ENCODE measurements at places on chromosomes 11 and 22. TPM values are rescaled to one million over a fixed set of nuclear protein-coding genes. Genes with fewer than 3 reads are reported as not detected.

The PHF21B gene
- polyA plus RNA-seq, result 2.9 TPM

The JAML gene
- 2.7 TPM for polyA plus RNA-seq

The TNNT3 gene
- 6.6 TPM for polyA plus RNA-seq

The C11orf65 gene
- polyA plus RNA-seq, result 0.11 TPM

The FAU gene
- 530 TPM for polyA plus RNA-seq

The ABCC8 gene
- polyA plus RNA-seq, result 917 TPM

The MOV10L1 gene
- 0.80 TPM for polyA plus RNA-seq

The CD3G gene
- polyA plus RNA-seq, result 0.04 TPM

The FADS3 gene
- 42.7 TPM for polyA plus RNA-seq

The PACSIN2 gene
- polyA plus RNA-seq, result 90.6 TPM
